ENCODE measurements at places on chromosomes 3 and 15.
A peak's percentile ranks its signal among the peaks of the same experiment; 100 is the strongest.

GRCh38 chr3:66839508-66839907 lies 158.6 kb upstream of the KBTBD8 start:
- no peak for DNase-seq

DNA sequence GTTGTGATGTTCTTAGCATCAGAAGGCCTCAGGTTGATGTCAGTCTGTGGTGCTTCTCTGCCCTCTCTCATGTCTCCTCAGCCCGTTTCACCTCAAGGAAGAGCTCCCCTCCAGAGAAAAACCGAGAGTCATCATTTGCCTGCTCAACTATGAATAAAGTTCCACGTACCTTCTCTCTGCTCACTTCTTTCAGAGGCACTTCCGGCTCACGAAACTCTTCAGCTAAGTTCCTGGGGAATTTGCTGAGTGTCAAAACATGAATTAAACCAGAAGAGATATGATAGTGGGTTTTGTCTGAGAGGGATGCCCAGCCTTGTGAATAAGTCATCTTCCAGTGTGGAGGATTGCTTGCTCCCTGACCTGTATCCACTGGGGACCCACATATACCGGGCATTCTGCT lies 37.7 kb downstream of the CCR4 start:
- DNase-seq = no peak

- no peak for DNase-seq
Observed at GRCh38 chr3:81173514-81173913, 587.9 kb downstream of the GBE1 start.

DNA sequence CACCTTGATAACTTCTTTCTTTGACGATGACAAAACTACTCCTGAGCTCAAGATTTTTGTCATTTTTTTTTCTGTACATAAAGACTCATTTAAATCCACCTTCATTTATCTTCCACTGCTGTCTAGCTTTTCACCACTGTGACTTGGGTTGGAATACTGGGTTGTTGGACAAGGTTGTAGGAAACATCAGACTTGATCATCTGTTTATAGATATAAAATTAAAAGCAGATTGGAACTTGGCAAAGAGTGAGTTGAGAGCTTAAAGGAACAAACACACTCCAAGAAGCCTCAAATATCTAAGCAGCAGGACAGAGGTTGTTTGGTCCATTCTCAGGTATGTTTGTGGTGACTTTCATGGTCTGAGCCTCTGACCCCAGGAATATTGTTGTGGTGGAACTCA lies 141.7 kb upstream of the NDN start:
- no peak for DNase-seq

DNA sequence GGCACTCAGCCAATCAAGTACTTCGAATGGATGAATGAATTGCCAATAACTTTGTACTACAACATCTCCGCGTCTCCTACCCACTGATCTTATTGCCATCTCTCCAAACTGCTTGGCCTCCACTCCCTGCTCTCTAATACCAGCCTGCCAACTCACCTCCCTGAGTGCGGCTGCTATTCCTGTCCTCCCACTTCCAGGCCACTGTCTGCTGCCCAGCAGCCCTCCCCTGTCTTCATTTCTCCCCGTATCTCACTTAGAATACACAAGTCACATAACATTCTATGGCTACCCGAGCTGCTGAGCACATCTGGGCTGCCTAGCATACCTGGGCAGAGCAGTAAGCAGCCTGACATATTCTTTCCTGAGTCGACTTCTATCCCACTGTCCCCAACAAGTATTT lies 149.9 kb upstream of the LRTM1 start:
- no peak for DNase-seq

DNA sequence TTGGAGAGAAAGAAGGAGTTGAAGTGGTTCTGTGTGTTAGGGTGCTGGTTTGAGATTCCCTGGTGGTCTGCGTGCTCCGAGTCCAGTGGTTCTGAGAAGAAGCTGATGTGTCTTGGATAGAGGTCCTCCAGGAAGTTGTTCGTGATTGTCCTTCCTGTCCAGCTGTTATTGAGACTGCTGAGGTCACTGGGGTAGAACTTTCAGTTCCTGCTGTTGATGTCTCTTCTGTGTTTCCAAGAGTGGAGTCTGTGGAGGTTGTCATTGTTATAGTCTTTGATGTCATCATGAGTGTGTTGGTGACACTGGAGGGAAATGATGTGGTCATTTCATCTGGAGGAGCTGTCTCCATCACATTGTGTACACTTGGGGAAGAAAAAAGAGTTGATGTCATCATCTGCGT lies 20.8 kb downstream of the MUC4 start:
- DNase-seq = no peak

- no peak for DNase-seq
Observed at GRCh38 chr3:71389191-71389590, 194.3 kb downstream of the FOXP1 start.

DNA sequence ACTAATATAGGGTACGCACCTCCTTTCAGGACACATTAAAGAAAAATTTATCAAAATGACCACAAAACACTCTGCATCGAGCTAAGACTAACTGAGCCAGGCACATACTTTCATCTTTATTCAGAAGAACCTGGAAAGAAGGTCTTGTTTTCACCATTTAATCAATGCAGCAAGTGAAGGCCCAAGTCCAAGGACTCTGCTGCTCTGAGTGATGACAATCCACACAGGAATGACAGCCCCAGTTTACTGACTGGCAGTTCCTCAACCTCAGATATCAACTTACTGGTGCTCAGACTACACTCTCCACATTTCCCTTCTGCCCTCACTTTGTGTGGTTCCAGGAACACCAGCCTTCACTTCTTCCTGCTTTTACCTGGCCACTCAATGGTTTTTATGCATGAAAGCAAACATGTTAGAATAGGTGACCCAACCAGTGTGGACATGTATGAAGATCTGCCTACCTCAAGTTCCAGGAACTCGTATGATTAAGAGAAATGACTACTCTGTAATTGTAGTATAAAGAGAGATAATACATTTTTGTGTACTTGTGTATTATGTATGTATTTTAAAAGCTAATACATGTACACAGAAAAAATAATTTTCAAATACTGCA lies 29.1 kb upstream of the RASA2 start:
- no peak for DNase-seq

DNA sequence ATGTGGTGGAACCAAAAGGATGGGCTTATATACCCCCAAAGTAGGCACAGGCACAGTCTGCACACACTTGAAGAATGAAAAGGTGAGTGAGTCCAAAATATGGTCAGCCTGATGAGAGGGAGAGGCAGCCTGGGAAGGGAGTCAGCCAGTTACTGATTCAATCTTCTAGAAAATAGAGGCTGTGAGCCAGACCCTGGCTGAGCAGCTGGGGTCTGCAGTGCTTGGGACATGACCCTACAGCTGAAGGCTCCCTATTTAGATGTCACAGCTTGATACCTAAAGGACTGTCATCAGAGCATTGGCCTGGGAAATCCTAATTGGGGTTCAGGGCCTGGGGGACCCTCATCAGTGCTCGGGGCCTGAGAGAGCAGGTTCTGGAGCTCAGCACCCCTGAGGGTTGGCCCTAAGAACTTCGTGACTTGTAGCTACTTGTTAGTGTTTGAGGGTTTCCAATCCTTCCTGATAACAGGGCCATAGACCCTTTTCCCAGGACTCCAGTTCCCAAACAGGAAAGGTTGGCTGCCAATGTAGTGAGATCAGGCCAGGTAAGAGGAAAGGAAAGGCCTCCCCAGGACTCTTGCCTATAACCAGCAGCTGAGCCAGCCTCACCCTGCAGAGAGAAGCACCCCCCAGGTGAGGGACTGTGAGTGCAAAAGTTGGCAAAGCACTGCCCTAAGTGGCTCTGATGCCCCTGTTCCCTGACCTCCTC lies 54.7 kb upstream of the SLCO2A1 start:
- DNase-seq = no peak

- no peak for DNase-seq
Observed at GRCh38 chr3:171781711-171782127, 28.6 kb downstream of the PLD1 start.

DNA sequence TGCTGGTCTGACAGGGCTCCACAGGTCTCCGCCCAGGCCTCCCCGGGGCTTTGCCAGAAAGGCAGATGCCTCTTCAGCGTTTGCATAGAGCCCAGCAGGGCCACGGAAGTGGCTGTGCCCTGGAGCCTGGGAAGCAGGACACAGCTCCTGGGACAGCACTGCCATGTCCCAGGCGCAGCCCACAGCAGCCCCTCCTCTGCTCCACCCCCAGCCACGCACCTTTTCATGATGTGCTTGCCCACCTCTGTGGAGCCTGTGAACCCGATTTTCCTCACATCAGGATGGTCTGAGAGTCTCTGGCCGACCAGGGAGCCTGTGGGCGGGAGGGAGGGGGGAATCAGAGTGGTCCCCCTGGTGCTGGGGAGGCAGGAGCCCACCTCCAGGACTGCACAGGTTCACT lies 33.9 kb upstream of the SLC41A3 start:
- DNase-seq = no peak

- DNase-seq = no peak
Observed at GRCh38 chr3:126152458-126152857, 27.9 kb downstream of the ALDH1L1 start.

- DNase-seq = no peak
Observed at GRCh38 chr3:100740207-100740606, 30.9 kb downstream of the TFG start.

DNA sequence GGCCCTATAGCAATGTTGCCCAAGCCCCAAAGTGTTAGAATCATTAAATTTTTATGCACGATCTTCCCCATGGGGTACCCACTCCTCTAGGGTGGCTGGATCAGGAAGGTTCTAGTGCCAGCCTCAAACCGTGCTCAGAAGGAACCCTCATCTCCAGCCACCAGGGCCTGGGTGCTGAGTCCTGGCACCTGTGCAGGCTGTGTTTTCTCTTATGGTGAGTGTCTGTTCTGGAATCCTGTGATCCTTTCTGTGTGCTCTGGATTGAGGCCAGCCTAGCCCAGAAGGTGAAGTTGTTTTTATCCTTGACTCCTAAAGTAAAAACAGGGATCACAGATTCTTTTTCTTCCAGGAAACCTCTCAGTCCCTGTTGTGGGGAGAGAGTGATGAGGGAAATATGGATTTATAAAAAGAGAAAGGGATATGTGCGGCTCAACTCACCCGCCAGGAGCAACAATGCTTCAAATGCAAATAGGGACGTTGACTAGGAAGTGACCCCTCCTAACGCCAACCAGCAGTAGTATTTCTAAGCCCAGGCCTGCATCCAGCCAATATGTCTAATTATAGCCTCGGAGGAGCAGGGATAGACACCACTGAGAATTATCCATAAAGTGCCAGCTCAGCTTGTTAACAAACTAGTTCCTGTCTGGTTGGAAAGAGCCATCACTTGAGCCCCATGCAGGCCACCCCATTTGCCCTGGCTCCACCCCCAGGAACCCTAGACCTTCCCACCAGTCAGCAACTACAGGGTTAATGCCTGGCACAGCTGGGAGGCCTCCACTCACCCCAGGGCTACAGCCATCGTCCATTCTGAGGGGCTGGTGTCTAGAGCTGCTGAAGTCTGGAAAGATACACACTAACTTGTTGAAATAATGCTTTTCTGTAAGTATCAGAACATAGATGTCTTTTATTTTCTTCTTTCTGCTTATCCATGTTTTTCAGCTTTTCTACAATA lies 513.5 kb upstream of the PROK2 start:
- no peak for DNase-seq

GRCh38 chr3:196624907-196625306 lies 14.6 kb upstream of the NRROS start:
- DNase-seq = no peak

DNA sequence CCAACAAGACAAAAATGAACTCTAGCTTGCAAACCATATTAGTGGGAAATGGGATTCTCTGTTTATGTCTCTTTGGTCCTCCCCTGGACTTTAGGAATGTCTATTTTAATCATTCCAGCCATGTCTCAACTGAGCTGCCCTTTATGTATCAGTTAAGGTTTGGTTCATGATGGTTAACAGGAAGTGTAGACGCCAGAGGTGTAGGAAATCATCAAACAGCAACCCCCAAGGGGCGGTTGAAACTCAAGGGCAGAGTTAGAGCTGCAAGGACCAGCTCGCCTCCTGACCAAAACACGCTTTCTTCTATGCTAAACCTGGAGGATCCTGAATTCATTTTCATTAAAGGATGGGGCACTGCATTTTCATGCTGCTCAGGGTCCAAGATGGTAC lies 53.7 kb upstream of the HEG1 start:
- DNase-seq = no peak

GRCh38 chr15:66224946-66225345 lies 28.6 kb downstream of the MEGF11 start:
- DNase-seq = no peak

- DNase-seq = no peak
Observed at GRCh38 chr3:158842976-158843375, 41.1 kb downstream of the MFSD1 start.

DNA sequence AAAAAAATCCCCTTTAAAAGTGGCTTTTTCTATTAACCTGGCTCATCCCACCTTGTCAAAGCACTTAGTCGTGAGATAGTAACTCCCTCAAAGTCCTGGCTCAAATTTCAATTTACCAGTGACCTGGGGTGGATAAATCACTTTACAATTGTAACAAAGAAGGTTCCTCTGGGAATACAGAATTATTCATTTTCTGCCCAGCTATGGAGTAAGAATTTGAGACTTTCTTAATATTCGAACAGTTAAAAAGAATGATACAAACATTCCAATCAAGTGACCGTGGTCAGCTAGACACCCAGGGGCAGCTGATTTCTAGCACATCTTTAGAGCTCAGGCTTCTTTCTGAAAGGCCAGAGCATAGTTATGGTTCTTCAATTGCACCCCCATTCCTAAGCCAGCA lies 291.0 kb upstream of the TGFBR2 start:
- DNase-seq = no peak

GRCh38 chr3:150069154-150069527 lies 98.4 kb upstream of the PFN2 start:
- no peak for DNase-seq

GRCh38 chr15:98842192-98842972 lies 165.2 kb downstream of the PGPEP1L start:
- DNase-seq = no peak

DNA sequence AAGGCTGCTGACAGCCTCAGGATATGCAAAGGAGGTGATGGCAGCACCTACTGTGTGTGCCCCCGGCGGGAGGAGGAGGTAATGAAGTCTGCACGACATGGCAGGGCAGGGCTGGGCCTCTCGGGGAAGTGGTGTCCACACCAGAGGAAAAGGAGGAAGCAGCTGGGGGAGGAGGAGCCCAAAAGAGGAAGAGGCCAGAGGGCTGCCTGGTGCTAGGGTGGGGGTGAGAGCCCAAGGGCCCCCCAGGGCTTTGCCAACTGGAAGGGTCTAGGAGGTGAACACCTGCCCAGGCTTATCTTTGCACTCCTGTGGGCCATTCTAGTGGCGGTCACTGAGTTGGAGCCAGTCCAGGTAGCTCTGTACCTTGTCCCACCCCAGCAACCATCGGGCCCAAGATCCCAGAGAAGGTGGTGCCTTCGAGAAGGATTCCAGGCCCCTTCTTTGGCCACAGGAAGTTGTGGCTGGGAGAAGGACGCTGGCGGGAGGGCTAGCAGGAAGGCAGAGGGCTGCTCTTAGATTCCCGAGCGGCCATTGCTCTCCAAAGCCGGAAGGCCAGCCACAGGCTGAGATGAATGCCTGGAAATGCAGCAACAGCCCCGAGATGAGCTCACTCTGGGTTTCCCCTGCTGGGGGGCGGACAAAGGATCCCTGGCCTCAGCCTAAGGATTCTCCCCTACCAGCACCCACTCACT lies 7.0 kb downstream of the GNAI2 start:
- DNase-seq = peak; percentile 26
